ENCODE measurements at places on chromosomes 12 and 14.

- DNase-seq: no peak
Measured at GRCh38 chr12:65875640-65876071, 51.4 kb downstream of the HMGA2 start.

DNA sequence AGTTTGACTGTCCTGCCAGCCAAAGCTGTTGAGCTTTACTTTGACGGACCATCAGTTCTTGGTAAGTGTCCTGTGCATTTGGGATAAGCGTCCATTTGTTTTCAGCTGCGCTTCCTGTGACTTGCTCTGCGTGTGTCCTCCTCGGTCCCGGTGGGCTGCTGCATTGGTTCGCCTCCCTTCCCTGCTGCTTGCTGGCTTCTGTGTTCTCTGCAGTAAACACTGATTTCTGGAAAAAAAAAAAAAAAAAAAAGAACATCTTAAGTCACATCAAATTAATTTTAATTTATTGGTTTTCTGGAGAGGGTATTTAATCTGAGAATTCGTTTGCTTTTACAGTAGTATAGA lies 264.1 kb downstream of the SEC23A start:
- no peak for DNase-seq

- peak; percentile 3 for DNase-seq
Measured at GRCh38 chr12:83826112-83826511, 1086.5 kb downstream of the SLC6A15 start.

GRCh38 chr12:39958377-39958776 lies 147.5 kb downstream of the SLC2A13 start:
- no peak for DNase-seq

DNA sequence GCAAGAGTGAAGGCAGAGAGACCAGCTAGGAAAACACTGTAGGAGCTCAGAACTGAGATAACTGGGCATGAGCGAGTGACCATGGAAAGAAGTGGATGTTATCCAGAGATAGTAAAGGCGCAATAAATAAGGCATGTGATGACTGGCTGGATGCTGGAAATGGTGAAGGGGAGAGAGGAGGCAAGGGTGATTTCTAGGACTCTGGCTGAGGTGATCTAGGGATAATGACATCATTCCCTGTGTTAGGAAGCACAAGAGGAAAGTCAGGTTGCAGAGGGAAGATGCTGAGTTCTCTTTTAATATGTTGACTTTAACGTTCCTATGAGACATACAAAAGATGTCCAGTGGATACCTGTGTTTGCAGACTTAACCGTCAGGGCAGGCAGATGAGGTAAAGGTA lies 78.7 kb downstream of the C12orf56 start:
- no peak for DNase-seq

GRCh38 chr14:54278087-54278486 lies 118.7 kb upstream of the CDKN3 start:
- DNase-seq: no peak

DNA sequence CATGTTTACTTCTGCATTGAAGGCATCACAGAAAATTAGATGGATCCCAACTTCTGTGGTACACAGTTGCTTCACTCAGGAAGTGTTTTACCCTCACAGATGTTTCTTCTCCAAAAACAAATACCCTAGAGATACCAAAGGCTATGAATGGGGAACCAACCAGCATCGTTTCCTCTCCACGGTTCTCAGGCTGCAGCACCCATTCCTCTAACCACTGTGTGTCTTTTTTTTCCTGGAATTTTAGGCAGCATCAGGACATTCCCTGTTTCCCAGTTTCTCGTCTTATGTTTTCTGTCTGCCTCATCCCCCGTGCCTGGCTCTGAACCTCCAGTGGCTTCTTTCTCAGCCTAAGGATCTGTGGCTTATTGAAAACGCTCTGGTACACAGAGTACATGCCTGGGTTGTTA lies 72.0 kb upstream of the TBX5 start:
- no peak for DNase-seq

DNA sequence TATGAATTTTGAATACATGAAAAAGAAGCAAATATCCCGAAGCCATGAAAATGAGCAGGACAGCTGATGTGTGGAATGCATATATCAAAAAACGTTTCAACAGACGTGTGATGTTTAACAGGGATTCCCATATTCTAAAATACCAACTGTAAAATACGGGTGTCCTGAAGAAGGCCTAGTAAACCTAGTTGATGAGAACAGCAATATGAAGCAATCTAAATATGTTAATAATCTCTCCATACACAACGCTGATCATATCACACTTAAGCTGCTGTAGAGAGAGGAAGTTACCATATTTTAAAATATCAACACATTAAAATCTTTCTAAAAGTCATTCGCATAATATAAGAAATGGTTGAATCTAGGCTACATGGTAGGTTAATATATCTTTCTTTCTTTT lies 317.5 kb downstream of the PPFIA2 start:
- DNase-seq: no peak

- no peak for DNase-seq
Measured at GRCh38 chr12:107541001-107541705, 144.4 kb upstream of the PWP1 start.

GRCh38 chr12:96809522-96809921 lies 97.5 kb upstream of the NEDD1 start:
- no peak for DNase-seq

DNA sequence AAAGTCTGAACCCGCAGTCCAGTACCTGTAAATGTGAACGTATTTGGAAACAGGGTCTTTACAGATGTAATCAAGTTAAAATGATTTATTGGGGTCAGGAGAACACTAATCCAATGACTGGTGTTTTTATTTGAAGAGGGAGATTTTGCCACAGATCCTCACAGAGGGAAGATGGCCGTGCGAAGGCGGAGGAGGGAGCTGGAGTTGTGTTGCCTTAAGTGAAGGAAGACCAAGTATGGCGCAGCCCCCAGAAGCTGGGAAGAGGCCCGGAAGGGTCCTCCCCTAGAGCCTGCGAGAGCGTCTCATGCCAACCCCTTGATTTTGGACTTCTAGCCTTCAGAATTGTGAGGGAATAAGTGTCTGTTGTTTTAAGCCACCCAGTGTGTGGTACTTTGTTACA lies 102.8 kb upstream of the NUDT4 start:
- no peak for DNase-seq

DNA sequence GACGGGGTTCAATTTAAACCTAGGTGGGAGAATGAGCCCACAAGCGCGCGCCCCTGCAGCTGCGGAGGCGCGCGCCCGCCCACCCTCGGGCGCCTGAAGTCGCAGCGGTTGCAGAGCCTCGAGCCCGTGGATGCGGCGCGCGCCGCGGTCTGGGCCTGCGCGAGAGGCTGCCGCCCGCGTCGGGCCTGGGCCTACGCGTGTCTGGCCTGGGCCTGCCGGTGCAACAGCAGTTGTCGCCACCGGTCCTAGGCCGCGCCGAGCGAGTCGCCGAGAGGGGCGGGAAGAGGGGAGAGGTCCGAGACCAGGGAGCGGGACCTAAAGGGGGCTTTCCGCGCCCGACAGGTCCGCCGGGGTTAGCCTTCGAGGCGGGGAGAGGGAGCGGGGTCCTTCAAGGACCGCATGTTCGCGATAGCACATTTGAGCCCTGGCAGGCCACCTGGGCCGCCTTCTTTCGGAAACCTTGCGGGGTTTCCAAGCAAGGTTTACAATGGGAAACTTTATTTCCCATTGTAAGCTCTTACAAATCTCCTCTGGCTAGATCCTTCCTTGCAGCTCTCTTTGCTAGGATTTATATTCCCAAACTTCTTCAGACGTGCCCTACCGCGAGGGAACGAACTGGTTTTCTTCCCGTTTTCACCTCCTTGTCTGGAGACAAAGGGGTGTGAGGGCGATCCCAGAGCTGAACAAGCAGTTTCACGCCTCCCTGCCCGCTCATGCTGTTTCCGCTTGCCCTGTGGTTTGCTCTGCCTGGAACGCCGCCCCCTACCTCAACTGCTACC lies 6.8 kb downstream of the SIX6 start:
- DNase-seq: no peak

DNA sequence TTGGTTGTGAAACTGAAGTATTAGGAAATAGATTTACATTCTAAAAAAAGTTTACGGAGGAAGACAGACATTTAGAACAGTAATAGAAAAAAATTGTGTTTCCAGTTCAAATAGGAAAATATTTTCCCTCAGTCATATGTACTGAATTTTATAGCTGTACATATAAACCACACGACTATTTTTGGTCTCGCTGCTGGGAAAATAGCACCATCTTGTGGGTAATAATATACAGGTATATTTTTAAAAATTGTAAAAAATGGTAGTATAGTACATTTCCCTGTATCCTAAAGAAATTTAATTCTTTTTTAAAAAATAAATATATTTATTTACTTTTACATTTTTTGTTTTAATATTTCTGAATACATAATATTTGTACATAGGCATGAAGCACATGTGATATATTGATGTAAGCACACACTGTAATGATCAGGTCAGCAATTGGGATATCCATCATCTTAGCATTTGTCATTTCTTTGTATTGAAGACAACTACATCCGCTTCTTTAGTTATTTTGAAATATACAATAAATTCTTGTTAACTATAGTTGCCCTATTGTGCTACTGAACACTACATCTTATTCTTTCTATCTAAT lies 168.6 kb downstream of the ALX1 start:
- DNase-seq: no peak

GRCh38 chr14:101221549-101222160 lies 318.1 kb upstream of the RTL1 start:
- no peak for DNase-seq

DNA sequence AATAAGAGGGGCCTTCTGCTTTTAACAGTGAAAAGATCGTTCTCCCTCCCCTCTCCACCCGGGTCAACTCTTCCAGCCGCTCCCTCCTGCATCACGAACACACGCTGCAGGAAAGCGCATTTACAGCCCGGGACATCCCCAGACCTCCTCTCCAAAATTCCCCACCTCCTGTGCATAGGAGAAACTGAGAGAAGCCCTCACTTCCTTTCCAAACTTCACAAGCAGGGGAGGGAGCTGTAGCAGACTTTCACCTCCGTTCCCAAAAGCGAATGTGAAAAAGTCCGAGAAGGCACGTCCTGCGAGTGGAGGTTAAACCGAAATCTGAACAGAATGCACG lies 513 bp downstream of the BCAT1 start:
- peak; percentile 18 for DNase-seq

DNA sequence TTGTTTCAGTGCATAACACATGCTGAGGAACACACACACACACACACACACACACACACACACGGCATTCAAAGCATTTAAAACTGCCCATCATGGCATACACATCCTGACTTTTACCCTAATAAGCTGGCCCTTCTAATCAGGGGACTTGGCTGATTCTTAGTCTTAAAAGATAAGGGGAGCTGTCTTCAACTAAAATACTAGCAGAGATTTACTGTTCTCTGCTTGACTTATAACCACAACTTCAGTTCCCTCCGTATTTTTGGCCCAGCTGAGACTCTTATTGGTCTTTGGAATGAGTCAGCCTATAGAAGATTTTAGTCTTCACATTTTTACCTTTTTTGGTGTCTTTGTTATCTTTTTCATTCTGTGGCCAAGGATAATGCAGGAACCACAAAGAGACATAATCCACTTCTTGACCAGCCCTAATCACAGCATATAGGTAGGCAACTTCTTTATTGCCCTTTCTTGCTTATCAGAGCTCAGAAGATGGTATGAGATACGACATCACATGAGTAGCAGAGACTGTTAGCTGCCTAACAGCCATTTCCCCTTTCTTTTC lies 25.1 kb upstream of the SLC8A3 start:
- no peak for DNase-seq

- no peak for DNase-seq
Measured at GRCh38 chr14:41137741-41138140, 468.9 kb upstream of the LRFN5 start.

GRCh38 chr12:122061253-122061652 lies 17.3 kb upstream of the MLXIP start:
- DNase-seq: no peak

- no peak for DNase-seq
Measured at GRCh38 chr14:69996216-69996615, 117.0 kb downstream of the SMOC1 start.

- no peak for DNase-seq
Measured at GRCh38 chr12:107929436-107929835, 154.9 kb downstream of the ASCL4 start.

- no peak for DNase-seq
Measured at GRCh38 chr14:92540472-92541048, 27.0 kb downstream of the RIN3 start.

DNA sequence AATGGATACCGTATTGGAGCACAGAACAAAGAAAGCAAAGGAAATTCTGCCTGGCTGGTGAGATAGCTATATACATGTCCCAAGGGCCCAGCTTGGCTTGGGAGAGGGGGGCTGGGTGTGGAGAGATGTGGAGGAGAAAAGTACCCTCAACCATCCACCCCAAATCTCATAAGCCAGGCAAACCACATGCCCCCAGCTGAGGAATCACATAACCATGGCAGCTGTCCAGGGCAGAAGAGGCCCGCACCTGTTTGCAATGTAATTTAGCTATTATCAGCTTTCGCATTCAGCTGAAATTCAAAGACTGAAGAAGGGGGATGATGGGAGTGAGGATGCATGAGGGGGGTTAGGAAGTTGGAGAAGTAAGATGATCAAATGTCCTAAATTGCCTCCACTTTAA lies 196.1 kb downstream of the TBX5 start:
- DNase-seq: no peak

GRCh38 chr14:68762953-68763764 lies 29.7 kb downstream of the ZFP36L1 start:
- DNase-seq: no peak

- DNase-seq: no peak
Measured at GRCh38 chr14:93332397-93332852, 411 bp downstream of the BTBD7 start.

DNA sequence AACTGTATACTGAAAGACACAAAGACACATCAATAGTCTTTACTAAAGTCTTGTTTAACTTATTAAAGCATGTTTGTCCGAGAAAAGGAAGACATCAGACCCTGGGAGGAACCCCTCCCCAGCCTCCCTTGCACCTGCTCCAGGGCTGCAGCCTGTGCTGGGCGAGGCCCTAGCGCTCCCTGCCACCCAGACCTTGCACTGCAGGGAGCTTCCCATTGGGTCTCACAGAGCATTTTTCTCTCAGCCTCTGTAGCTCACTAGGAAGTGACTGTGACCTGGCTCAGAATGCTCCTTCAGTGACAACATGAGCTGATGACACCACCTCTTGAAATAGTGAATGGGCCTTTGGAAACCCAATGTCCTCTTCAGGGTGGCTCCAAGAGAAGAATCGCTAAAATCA lies 461.2 kb downstream of the TMEM121 start:
- DNase-seq: no peak

GRCh38 chr12:120668091-120668867 lies 18.7 kb upstream of the MLEC start:
- DNase-seq: no peak

Measured in CD4-positive, alpha-beta T cell treated with Interleukin-17A for 1 hour (primary cell).